ENCODE measurements at places on chromosomes 7 and 10.
A peak's percentile ranks its signal among the peaks of the same experiment; 100 is the strongest.

- DNase-seq, result peak; percentile 95
These were observed 537.4 kb downstream of the CNTNAP2 start for GRCh38 chr7:146654048-146654447.

- peak; percentile 12 for DNase-seq
These were observed 20.8 kb upstream of the RAB18 start for GRCh38 chr10:27482984-27483956.

DNA sequence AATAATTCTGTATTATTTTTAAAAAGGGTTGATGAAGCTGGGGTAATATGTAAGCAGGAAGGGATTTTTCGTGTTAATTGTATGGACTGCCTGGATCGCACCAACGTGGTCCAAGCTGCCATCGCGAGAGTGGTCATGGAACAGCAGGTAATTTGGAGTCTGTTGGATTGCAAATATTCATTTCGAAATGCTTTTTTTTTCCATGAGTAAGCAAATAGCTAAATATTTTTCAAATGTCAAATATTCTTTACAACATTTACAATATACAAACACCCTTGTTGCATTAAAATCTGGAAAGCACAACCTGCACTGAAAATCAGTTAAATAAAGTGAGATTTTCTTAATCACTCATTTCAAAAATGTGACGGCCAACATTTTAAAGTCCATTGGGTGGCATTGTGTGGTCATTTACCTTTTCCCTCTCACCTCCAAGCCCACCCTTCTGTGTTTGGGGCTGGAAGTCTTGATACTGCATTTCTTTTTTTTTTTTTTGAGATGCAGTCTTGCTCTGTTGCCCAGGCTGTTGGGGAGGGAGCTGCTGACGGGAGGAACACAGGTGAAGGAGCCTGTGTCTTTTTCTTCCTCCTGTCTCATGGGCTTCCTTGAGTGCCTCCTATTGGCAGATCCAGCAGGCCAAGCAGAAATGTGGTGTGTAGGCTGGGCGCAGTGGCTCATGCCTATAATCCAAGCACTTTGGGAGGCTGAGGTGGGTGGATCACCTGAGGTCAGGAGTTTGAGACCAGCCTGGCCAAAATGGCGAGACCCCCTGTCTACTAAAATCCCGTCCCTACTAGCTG is 66.1 kb downstream of the MCMBP start:
- DNase-seq, result no peak

- no peak for DNase-seq
These were observed 457 bp downstream of the ACADSB start for GRCh38 chr10:123009105-123009820.

- no peak for DNase-seq
These were observed 154.1 kb upstream of the ZMIZ1 start for GRCh38 chr10:78914502-78915189.

- DNase-seq, result no peak
These were observed 172.5 kb downstream of the BAMBI start for GRCh38 chr10:28849821-28850220.

- DNase-seq, result peak; percentile 95
These were observed 92.6 kb downstream of the RGS10 start for GRCh38 chr10:119449760-119450461.

DNA sequence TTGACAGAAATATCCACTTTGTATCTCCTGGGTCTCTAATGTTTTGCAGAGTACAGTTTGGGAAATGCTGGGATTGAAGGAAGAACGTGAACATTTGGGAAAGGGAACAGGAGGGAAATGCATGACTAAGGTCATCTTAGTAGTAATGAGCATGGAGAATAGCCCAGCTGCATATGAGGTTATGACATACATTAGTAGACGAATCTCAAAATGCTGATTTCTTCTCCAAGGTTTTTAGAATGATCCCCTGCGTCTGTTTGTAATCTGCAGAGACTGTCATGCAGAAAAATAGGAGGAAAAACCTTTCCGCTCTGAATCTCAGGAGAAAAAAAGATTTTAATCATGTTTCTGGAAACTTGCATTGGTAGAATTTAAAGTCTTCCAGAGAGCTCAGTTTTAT is 133.6 kb downstream of the PPP1R9A start:
- DNase-seq, result no peak

- DNase-seq, result no peak
These were observed 41.6 kb upstream of the PTPRZ1 start for GRCh38 chr7:121831351-121831750.

- DNase-seq, result peak; percentile 55
These were observed 59.5 kb downstream of the CCDC3 start for GRCh38 chr10:12941966-12942365.

GRCh38 chr10:4633186-4633585 is 192.8 kb upstream of the AKR1E2 start:
- DNase-seq, result no peak

GRCh38 chr10:60893231-60893630 is 50.8 kb downstream of the RHOBTB1 start:
- DNase-seq, result no peak

- DNase-seq, result peak; percentile 63
These were observed 26.8 kb upstream of the FGL2 start for GRCh38 chr7:77226357-77226839.

GRCh38 chr7:133941496-133941895 is 185.6 kb upstream of the LRGUK start:
- peak; percentile 8 for DNase-seq

DNA sequence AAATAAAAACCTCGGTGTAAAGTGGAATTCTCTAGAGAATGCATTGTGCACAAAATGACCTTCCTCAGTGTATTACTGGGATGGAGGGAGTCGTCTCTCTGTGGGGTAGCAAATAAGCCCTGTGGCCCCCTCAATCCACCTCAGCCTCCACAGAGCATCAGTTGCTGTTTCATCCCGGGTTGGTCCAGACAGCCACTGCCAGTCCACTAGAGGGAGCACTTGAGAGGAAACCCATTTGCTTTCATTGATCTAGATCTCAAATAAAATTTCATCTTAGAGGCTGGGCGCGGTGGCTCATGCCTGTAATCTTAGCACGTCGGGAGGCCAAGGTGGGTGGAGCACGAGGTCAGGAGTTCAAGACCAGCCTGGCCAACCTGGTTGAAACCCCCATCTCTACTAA is 1128.7 kb downstream of the CNTNAP2 start:
- peak; percentile 63 for DNase-seq

GRCh38 chr10:72367301-72367960 is 12.7 kb upstream of the DNAJB12 start:
- peak; percentile 71 for DNase-seq

- DNase-seq, result no peak
These were observed 60.8 kb upstream of the FAM3C start for GRCh38 chr7:121456785-121457359.

DNA sequence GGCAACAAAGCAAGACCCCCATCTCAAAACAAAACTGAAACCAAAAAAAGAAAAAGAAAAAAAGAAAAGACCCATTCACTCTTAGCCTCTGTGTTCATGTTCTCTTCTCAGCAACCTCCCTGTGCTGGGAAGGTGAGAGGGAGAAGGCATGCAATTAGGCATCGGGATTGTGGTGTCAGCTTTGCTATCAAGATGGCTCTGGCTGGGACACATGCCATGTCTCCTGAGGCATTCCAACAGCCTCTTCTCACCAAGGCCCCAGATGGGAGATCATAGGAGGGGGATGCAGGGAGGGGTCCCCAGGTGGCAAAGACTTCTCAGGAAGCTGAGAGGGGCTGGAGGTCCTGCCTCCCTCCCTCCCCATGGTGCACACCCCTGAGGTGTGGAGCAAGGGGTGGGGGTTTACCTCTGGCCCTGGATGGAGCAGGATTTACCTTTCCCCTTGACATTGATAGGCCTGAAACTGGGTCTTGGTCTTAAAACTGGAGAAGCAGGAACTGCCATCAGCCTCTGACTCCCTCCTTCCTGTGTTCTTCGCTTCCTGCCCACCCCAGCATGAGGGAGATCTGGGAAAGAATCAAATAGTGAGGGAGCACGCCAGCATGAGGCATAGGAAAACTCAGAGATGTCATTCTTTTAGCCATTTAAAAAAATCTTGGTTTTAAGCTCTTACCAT is 96.2 kb upstream of the DUSP5 start:
- DNase-seq, result no peak

- peak; percentile 35 for DNase-seq
These were observed 61.6 kb downstream of the LHPP start for GRCh38 chr10:124522933-124523871.

GRCh38 chr7:107017965-107018719 is 26.4 kb upstream of the PRKAR2B start:
- no peak for DNase-seq

- DNase-seq, result peak; percentile 4
These were observed 68.6 kb upstream of the CACNB2 start for GRCh38 chr10:18071591-18071990.

DNA sequence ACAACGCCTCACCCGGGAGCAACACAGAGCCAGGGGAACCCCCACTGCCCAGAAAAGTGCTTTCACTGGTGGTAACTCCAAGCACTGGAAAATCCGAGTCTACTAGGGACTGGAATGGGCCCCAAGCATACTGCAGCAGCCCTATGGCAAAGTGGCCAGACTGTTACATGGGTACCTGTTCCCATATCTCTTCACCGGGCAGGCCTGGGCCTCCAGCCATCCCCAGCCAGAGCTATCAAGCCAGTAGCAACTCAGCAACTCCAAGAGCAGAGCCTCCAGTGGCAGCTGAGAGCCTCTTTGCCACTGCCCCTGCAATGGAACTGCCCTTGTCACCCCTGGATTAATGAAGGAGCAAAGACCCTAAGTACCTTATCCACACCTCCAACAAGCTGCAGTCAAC is 73.5 kb downstream of the HBP1 start:
- DNase-seq, result no peak

DNA sequence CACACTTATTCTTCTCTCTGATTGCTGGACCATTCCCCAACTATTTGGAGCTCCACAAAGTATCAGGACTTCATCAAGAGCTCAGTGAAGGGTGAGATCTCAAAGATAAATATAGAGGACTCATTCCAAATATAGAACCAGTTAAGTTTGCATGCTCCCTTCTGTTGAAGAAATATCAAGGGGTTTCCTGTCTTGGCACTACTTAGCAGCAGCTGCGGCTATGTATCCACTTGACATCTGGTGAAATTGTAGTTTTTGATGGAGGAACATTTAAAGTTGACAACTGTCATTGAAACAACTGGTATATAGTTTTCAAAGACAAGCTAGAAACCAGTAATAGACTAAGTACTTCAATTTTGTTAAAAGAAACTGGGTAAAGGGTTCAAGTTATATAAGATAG is 1.0 kb upstream of the SPAG6 start:
- no peak for DNase-seq

DNA sequence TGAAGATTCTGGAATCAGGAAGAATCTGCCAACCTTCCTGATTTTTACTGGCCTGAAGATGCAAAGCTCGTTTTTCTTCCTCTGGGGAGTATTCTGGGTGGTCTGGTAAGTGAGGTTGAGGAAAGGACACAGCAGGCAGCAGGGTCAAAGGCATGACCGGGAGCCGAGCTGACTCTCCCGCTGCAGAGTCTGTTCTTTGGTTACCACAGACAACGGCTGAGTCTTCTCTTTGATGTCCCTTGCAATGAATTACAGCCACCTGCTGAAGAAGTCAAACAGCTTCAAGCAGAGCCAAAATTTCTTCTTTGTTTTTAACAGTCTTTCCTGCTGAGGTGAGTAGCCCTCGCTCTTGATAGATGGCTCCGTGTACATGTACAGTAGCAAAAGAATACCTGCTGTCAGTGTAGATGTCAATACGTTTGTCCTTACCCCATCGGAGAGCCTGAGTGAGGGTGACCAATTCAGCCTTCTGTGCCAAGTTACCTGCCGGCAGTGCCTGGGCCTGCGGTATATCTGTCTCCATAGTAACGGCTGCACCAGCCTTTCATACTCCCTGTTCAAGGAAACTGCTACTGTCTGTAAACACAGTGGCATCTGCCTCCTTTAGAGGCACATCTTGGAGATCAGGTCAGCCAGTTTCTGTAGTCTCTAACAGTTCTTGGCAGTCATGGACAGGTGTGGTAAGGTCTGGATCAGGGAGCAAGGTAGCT is 76.4 kb downstream of the PRR15 start:
- no peak for DNase-seq

DNA sequence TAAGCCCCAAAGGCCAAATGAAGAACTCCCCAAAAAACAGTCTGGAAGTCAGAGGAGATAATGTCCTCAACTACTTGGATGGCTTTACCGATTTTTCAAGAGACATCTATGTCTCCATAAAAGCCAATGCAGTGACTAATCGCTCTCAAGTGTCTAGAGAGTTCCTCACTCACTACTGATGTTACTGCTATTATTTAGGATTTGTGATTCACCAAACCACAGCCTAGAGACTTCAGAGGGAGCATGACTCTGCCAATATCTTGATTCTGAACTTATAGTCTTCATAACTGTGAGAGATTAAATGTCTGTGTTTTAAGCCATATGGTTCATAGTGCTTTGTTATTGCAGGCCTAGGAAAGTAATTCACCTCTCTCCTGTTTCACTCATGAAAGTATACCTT is 160.2 kb downstream of the IPMK start:
- peak; percentile 33 for DNase-seq

DNA sequence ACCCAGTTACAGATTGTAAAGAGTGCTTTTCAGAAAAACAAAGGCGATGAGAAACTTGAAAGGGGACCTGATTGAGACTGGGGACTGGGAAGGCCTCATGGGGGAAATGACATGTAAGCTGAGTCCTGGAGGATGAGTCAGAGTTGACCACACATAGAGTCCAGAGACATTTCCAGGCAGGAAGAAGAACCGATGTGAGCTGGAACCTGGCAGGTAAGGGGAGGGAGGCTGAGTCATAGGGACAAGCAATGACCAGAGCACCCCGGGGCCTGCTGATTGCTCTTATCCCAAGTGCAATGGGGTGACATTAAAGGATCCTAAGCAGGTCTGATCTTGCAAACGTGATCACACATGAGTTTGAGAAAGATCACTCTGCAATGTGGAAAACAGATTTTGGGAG is 11.7 kb downstream of the TLL2 start:
- no peak for DNase-seq

DNA sequence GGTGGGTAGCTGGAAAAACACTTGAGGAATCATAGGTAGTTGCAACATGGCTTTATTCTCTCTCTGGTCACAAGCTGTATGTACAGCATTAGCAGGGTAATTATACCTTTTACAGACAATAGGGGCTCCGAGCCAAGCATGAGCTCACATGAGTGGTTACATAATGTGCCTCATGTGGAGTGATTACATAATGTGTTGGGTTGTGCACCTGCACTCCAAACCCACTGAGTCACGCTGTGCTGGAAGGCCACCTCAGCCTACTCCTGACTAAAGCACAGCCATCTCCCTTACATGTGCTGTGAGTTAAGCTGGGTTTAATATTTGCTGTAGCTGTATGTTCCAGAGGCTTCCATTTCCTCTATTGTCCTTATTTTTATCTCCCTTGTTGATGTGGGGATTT is 348.7 kb upstream of the SEMA3C start:
- DNase-seq, result peak; percentile 94

DNA sequence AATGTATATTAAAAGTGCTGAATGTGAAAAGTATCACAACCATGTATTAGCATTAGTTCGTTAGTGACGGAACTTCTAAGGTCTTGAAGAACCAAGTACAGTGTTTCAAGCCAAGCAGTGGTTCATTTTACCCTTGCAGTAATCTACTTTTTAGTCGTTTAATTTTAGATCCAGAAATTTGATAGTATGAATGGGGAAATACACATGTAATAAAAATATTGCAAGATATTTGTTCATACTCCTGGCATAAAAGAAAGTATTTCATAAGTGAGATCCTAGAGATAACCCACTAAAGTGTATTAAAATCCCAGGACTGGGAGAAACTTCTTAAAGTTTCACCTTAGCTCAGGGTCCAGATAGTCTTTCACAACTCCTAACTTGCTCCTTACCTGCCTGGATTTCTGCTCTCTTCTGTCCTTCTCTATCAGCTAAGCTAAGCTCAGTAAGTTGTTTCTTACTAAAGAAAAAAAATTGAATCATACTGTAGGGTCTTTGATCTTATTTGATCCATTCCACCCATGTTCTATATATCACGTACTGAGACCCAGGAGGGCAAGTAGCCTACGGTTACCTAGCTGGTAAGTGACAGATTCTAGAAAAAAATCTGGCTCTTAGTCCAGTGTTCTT is 1.5 kb downstream of the BCAP29 start:
- DNase-seq, result no peak

Measured in choroid plexus epithelial cell (primary cell).